ENCODE measurements at places on chromosomes 13 and 19.
A peak's percentile ranks its signal among the peaks of the same experiment; 100 is the strongest.

DNA sequence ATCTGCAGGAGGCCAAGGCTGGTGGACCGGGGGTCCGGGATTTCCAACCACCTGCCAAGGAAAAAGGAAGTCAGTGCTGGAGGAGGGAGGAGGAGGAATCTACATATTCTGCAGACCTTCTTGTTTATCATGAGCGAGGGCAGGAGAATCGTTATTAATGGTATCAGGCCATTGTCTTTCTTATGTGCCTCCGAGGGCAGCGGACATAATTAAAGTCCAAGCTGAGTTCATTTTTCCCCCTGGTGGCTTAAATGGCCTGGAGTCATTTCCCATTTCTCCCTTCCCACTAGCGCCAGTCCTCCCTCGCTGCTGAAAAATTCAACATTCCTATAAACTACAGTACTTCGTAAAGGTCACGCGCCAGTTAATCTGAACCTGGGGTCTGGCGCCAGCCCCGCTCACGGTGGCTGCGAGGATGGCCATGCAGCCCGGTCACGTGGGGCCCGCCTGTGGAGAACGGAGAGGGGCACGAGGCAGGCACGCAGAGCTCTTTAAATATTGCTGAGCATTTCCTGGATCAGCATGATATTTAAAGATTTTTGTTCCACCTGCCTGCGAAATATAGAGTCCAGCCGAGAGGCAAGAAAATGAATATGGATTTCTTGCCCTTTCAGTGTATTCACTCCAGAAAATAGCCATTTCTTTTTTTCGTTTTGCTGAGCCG is 85.2 kb upstream of the PCDH8 start:
- no peaks in the 10 kb centered on the region for H3K36me3 ChIP-seq
- H3K4me1 ChIP-seq: no peaks in the 10 kb centered on the region
- H3K27me3 ChIP-seq: no peaks in the 10 kb centered on the region
- no peak for DNase-seq
- no peak overlapping the region for H3K4me3 ChIP-seq
- no peak overlapping the region for H3K27ac ChIP-seq

DNA sequence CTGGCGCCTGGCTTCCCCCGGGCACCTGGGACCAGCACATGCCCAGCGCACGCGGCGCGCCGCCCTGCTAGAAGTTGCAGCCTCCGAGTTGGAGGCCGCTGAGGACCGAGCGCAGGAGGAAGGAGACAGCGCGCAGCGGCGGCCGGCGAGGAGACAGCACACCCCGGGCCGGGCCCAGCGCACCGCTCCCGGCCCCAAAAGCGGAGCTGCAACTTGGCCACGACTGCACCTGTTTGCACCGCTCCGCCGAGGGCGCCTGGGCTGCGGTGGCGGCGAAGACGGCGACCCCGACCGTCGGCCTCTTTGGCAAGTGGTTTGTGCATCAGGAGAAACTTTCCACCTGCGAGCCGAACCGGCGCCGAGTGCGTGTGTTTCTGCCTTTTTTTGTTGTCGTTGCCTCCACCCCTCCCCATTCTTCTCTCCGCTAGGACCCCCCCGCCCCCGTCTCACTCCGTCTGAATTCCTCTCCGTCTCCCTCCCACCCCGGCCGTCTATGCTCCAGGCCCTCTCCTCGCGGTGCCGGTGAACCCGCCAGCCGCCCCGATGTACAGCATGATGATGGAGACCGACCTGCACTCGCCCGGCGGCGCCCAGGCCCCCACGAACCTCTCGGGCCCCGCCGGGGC is at the start of gene SOX1:
Gene SOX1 (plus strand): TSS at position 34 of the 626 bp plus-strand sequence. CDS start 510 bp downstream, at position 544.
- no peak for DNase-seq
- H3K4me3 ChIP-seq: peak within 1 kb of the TSS; percentile 40
- peaks cover 27% of the 10 kb centered on the region for H3K36me3 ChIP-seq
- peaks cover 65% of the 10 kb centered on the region for H3K27me3 ChIP-seq
- peak within 1 kb of the TSS; percentile 73 for H3K27ac ChIP-seq

DNA sequence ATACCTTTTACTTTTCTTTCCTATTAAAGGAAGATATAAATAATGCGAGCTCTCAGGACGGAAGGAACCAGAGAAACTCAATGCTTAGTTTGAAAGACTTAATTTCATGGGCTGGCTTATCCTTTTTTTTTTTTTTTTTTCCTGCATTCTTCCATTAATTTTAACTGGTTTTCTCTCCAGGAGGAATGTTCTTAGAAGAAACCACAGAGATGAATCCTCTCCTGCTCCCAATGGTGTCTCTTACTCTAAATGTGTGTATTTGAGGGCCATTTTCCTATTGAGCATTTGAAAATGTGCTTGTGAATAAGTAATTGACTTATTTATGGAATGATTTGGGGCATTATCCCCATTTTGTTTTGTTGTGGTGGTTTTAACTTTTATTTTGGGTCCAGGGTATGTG is 494.9 kb downstream of the FOXO1 start:
- H3K4me1 ChIP-seq: peaks cover 20% of the 10 kb centered on the region
- no peaks in the 10 kb centered on the region for H3K36me3 ChIP-seq

GRCh38 chr13:29319451-29319850 is 276.0 kb downstream of the SLC7A1 start:
- no peak for DNase-seq
- no peaks in the 10 kb centered on the region for H3K4me1 ChIP-seq
- H3K27me3 ChIP-seq: no peaks in the 10 kb centered on the region
- no peak overlapping the region for H3K27ac ChIP-seq
- no peak overlapping the region for H3K4me3 ChIP-seq

GRCh38 chr13:70967564-70967963 is 859.3 kb upstream of the KLHL1 start:
- no peak overlapping the region for H3K27ac ChIP-seq
- no peak for DNase-seq
- H3K36me3 ChIP-seq: no peaks in the 10 kb centered on the region

DNA sequence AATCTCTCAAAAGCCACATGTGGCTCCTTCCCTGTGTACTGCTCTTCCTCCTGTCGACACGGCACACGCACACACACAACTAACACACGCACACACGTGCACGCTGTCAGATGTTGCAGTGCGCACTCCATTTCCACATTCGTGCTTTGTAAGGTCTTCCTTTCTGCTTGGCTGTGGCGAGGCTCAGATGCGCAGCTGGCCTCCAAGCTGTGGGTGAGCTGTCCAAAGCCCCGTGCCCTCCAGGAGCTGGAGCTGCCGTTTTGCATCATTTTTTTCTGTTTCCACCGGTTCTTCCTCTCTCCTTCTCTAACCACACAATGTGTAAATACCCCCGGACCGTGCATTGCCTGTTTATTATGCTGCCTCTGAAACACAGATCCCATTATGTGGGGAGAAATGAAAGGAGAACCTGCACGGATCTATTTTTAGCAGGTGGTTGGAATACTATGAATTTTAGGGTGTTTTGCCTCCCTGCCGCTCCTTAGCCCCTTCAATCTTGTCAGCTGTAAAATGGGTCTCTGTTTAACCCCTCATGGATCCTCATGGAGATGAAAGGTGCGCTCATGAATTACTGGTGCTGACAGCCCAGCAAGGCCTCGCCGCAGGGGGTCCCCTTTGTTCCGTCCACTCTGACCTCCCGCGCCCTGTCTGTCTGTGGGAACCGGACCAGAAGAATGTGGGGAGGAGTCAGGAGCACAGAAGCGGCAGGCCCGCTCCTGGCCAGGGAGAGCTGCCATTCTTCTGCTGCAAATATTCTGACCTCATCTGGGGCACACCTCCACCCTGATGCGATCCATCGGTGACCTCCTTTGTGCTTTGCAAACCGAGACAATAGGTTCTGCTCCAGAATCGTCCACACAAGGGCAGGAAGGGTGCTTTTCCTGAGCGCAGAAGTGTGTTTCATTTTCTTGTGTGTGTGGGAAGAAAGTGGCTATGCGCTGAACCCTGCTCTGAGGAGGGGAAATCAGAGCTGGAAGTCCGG is 137.7 kb downstream of the SOX1 start:
- H3K27ac ChIP-seq: no peak overlapping the region
- H3K36me3 ChIP-seq: no peaks in the 10 kb centered on the region
- H3K4me1 ChIP-seq: peaks cover 19% of the 10 kb centered on the region
- peak overlapping the region; percentile 20 for H3K4me3 ChIP-seq
- DNase-seq: no peak

GRCh38 chr13:98959291-98959690 is 18.6 kb downstream of the DOCK9 start:
- no peaks in the 10 kb centered on the region for H3K27me3 ChIP-seq
- H3K36me3 ChIP-seq: peaks cover 7% of the 10 kb centered on the region
- H3K4me1 ChIP-seq: peaks cover 8% of the 10 kb centered on the region
- H3K4me3 ChIP-seq: no peak overlapping the region
- no peak overlapping the region for H3K27ac ChIP-seq

DNA sequence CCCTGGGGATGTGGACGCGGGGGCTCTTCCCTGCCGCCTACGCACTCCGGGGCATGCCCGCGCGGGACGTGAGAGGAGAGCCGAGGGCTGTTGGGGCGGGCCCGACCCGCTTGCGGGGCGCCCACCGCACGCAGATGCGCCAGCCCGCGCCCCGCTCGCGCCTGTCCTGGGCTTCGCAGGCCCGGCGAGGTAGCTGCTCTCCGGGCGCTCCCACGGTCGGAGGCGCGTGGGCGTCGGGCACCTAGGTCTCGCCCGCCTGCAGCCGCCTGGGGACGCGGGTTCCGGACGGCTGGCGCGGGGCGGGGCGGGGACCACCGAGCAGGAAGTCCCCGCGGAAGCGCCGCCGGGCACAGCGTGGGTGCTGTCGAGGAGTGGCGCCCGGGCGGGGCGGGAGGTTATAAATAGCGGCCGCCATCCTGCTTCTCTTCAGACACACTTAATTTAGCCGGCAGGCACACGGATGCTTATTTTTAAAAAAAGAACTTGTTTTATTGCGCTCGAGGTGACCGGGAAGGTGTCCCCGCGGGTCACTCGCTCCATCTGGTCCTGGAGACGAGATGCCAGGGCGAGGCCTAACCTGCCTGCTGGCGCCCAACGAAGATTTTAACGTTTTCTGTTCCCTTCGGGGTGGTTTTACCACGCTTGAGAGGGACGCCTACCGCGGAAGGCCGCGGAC is 561 bp upstream of the GJA3 start:
- DNase-seq: peak; percentile 72
- H3K36me3 ChIP-seq: peaks cover 2% of the 10 kb centered on the region
- peak overlapping the region; percentile 74 for H3K4me3 ChIP-seq
- H3K4me1 ChIP-seq: peaks cover 24% of the 10 kb centered on the region

GRCh38 chr13:95781016-95781415 is 104.1 kb downstream of the DNAJC3 start:
- no peak overlapping the region for H3K27ac ChIP-seq
- no peak overlapping the region for H3K4me3 ChIP-seq
- peaks cover 3% of the 10 kb centered on the region for H3K36me3 ChIP-seq
- H3K4me1 ChIP-seq: no peaks in the 10 kb centered on the region

- no peak for DNase-seq
- peaks cover 42% of the 10 kb centered on the region for H3K27me3 ChIP-seq
- H3K27ac ChIP-seq: peak within 1 kb of the TSS; percentile 15
- H3K36me3 ChIP-seq: no peaks in the 10 kb centered on the region
Observed at GRCh38 chr19:55354698-55355212, at the start of gene COX6B2. Gene COX6B2, minus strand, starts transcription at chr19:55354719. Its CDS starts 198 bp downstream, at chr19:55354521.

- DNase-seq: no peak
- H3K4me3 ChIP-seq: no peak overlapping the region
- H3K27ac ChIP-seq: no peak overlapping the region
- no peaks in the 10 kb centered on the region for H3K36me3 ChIP-seq
Observed at GRCh38 chr13:73572824-73573223, 514.0 kb downstream of the KLF5 start.

DNA sequence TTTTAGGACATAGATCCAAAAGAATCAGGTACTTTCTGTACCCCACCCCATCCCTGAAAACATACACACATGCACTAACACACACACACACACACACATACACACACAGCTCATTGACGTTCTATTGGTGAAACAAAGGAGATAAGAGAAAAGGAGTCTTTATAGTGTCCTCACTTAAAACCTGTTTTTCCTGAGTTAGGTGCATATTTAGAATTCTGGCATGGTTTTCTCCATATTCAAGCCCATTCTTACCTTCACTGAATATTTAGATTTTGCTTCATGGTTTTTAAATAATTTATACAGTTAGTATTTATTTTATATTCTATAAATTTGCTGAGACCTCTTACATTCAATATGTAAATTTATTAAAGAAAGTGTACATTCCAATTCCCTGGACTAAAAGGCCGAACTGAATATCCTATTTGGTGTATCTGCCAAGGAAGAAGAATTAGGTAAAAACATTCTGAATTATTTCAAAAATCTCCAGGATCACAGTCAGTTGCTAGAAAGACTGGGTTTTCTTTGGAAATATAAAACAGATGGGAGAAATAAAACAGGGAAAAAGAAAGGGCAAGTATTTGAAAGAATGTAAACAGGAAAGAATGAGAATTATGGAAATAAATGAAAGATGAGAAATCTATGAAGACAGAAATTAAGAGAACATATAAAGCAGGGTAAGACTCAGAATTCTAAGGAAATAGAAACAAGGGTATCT is 556.2 kb downstream of the KCTD12 start:
- no peak overlapping the region for H3K4me3 ChIP-seq
- no peaks in the 10 kb centered on the region for H3K4me1 ChIP-seq
- no peaks in the 10 kb centered on the region for H3K36me3 ChIP-seq
- H3K27ac ChIP-seq: no peak overlapping the region

- H3K4me1 ChIP-seq: peaks cover 10% of the 10 kb centered on the region
- no peak overlapping the region for H3K4me3 ChIP-seq
- DNase-seq: peak; percentile 51
- H3K27me3 ChIP-seq: peaks cover 4% of the 10 kb centered on the region
- no peaks in the 10 kb centered on the region for H3K36me3 ChIP-seq
- H3K27ac ChIP-seq: no peak overlapping the region
Observed at GRCh38 chr19:56076498-56076897, 44.6 kb downstream of the ZNF787 start.

GRCh38 chr19:56087647-56088496 is 33.2 kb downstream of the ZNF787 start:
- H3K27me3 ChIP-seq: no peaks in the 10 kb centered on the region
- no peak overlapping the region for H3K4me3 ChIP-seq
- no peak for DNase-seq
- H3K27ac ChIP-seq: no peak overlapping the region
- peaks cover 14% of the 10 kb centered on the region for H3K36me3 ChIP-seq
- H3K4me1 ChIP-seq: peaks cover 2% of the 10 kb centered on the region

- peak overlapping the region; percentile 71 for H3K27ac ChIP-seq
- DNase-seq: peak; percentile 59
- peak overlapping the region; percentile 53 for H3K4me3 ChIP-seq
- H3K27me3 ChIP-seq: peaks cover 11% of the 10 kb centered on the region
Observed at GRCh38 chr19:39299404-39299803, 3.2 kb downstream of the IFNL1 start.

DNA sequence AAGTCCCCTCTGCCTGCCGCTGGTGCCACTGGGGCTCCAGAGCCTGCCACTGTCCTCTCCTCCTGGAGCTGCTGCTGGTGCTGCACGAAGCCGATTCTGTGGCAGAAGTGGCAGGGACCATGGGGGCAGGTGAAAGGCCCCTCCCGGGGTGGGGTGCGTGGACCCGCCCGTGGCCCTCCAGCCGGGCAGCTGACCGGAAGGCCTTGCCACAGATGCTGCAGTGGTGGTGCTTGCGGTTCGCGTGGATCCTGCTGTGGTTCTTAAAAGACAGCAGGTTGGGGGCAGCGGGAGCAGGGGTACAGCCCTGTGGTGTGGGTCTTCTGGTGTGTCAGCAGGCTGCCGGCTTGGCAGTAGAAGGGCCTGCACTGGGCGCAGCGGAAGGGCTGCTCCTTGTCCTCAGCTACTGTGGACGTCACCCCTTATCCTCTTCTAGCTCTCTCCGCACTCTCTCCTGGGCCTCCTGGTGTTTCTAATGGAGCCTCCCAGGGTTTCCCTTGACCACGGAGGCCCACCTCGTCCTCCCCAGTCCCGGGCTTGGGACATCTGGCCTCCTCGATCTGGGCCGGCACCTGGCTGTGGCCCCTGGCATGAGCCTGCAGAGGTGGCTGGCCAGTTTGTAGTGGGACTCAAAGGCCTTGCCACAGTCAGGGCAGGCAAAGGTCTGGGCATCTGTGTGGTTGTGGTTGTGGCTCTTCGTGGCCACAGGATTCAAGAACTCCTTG is 380.4 kb downstream of the OLFM4 start:
- H3K36me3 ChIP-seq: no peaks in the 10 kb centered on the region
- H3K27ac ChIP-seq: no peak overlapping the region
- H3K4me1 ChIP-seq: no peaks in the 10 kb centered on the region
- no peak overlapping the region for H3K4me3 ChIP-seq
- DNase-seq: no peak
